ENCODE measurements at places on chromosomes 4 and X.

GRCh38 chr4:87055311-87055710 is 120.5 kb downstream of the AFF1 start:
- no peak for DNase-seq

DNA sequence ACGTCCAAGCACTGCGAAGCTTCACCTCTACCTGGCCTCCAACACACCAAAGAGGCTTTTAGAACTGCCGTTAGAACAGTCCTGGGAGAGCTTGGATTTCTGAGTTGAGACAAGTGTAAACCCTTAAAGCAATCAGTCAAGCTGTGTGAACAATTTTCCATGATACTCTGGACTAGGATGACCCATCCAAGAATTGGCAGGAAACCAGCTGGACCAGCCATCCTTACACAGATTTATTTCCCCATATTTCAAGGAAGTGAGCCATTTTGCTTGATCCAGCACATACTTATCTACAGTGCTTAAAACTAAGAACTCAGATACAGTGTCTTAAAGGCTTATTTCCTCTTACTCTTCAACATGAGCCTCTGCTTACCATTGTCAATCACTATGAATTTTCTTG is 340.7 kb upstream of the HS3ST1 start:
- no peak for DNase-seq

DNA sequence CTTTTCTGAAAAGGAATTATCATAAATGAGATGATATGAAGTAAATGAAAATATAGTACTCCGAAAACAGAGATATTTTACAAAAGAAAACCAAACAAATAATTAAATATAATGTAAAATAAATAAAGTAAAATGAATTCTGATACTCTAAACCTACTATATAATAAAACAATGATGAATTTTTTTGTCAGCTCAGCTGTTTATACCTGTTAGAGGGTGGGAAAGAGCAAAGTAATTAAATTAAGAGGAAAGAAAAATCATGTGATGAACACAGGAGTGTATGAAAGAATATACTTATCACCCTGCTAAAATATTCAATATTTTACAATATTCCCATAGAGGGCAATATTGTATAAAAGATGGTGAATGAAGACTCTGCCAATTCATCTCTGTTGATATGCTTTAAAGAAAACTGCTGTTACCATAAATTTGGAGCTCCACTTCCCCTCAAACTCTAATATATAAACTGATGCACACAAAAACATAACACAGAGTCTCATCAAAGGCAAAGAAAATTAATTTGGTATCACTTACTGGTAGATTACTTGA is 6.5 kb upstream of the NDST4 start:
- DNase-seq, result no peak

GRCh38 chr4:108762559-108763225 is at the start of gene ETNPPL:
ETNPPL (minus strand) TSS chr4:108763053; CDS start chr4:108762898, 155 bp downstream.
- peak; percentile 5 for DNase-seq

DNA sequence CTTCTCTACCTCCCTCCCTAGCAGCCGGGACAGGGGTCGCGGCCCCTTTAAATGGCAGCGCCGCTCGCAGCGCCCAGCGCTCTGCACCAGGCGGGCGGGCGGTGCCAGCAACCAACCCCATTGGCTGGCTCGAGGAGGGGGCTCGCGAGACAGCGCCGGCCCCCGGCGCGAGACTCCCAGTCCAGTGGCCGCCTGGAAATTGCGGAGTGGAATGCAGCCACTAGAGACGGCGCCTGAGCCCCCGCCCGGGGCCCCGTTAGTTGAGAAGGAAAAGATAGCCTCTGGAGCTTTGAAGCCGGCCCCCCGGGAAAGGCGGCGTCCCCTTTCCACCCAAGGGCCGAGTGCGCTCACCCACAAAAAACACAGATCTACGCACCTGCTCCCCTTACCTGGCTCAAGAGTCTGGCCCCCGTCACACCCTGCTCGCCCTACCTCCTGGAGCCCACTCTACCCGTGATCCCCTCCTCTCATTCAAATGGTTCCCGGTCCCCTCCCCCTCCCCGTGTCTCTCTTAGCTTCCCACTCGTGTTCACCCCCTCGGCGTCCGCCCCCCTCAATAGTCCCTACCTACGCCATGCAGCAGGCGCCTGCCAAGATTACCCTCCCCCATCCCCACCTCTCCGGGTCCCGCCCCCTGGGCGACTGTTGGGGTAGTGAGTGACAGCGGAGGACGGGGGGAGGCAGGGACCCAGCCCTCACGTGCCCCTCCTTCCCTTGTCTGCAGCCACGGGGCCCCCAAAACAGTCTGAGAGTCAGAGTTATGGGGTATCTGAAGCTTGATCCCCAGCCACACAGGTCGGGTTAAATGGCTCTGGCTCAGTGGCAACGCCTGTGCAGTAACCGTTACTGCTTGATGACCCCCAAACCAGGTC is at the start of gene ZMYM3:
ZMYM3 (minus strand) TSS at position 49 of the 872 bp plus-strand sequence. CDS start 885 bp downstream, outside the sequence.
- DNase-seq, result peak; percentile 68

- no peak for DNase-seq
Measured at GRCh38 chr4:185580699-185581098, 45.4 kb upstream of the PDLIM3 start.

DNA sequence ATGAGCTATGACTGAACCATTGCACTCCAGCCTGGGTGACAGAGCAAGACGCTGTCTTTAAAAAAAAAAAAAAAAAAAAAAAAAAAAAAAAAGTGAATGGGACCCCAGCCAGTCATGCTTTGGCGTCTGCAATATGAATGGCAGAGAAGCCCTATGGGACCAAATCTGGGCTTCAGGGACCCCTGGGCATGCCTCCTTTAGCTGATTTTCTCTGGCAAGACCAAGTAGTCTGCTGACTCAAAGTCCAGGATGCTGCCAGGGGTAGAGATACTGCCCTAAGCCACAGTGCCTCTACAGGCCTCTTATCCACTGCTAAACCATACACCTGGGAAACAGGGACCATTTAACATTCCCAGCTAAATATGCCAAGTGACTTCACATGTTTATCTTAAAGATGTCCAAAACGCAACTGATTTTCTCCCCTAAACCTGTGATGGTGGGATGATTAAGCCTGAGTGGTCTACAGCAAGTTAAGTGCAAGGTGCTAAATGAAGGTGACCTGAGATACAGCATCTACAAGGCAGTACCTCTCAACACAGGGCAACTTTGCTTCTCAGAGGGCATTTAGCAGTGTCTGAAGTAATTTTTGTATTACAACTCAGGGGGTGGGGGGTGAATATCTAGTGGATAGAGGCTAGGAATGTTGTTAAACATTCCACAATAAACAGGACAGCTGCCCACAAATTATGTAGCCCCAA is 5.8 kb downstream of the RPS4X start:
- DNase-seq, result no peak

DNA sequence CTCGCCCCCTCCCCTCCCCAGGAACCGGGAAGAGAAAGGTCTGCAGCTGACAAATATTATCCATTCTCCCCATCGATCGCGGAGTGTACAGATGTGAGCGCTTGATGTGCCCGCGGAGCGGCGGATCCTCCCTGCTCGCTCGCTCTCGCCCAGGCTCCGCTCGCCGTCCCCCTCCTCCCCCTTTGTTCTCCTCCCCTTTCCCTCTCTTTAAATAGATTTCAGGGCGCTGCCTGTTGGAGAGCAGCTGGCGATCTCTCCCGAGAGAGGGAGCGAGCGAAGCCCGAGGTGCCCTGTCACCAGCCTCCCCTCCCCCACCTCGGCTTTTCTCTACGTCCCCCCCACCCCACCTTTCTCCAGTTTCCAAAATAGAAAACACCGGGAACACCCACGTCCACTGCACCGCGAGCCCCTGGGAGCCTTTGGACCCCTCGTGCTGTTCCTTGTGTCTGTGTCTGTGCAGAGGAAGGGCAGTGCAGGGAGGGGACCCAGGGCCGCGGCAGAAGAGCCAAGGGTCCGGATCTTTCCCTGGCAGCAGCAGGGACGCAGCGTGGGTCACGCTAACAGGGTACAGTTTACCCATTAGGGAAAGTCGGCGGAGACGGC is 56.6 kb upstream of the BCOR start:
- DNase-seq, result no peak

DNA sequence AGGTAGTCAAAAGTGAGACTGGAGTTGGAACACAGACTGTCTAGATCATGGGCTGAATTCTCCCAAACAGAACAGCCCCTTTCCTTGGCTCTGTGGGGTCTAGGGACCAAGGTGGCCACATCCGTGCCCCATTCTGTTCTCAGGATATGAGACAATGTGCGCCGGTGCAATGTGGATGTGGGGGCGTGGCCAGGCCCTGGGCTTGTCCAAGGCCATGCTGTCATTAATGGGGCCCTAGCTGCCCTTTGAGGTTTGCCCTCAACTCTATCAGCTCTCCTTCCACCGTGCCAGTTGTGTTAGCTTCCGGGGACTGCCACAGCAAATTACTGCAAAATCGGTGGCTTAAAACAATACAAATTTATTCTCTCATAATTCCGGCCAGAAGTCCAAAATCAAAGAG is 312.6 kb downstream of the EVC2 start:
- no peak for DNase-seq

DNA sequence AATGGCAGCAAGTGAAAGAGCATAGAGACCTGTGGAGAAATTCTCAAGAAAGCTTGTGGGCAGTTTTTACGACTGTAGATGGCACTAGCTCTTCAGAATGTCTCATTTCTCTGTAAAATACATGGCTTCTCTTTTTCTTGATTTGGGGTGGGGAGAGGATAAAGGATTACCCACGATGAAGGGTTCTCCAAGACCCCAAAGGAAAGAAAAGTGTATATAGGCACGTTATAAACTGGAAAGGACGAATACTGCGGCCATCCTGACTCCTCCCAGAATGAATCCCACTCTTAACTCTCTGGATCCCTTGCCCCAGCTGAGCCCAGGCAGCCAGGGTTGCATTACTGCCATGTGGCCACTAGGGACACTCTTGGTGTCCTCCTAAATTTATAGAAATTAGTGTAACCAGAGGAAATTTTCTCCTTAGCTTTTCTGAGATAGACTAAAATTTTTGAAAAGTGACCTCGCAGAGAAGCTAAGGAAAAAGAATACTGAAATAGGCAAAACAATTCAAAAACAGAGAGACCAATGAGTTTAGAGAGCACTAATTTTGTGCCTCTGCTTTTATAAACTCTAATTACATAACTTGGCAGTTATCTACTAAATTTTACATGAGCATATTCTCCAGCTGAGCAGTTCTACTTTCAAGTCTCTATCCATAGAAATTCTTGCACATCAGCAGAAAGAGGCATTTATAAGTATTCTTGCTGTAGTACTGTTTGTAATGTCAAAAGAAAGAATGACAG is 37.8 kb upstream of the PCDH19 start:
- peak; percentile 11 for DNase-seq

GRCh38 chrX:105228602-105229001 is 8.1 kb upstream of the TEX13A start:
- DNase-seq, result no peak

DNA sequence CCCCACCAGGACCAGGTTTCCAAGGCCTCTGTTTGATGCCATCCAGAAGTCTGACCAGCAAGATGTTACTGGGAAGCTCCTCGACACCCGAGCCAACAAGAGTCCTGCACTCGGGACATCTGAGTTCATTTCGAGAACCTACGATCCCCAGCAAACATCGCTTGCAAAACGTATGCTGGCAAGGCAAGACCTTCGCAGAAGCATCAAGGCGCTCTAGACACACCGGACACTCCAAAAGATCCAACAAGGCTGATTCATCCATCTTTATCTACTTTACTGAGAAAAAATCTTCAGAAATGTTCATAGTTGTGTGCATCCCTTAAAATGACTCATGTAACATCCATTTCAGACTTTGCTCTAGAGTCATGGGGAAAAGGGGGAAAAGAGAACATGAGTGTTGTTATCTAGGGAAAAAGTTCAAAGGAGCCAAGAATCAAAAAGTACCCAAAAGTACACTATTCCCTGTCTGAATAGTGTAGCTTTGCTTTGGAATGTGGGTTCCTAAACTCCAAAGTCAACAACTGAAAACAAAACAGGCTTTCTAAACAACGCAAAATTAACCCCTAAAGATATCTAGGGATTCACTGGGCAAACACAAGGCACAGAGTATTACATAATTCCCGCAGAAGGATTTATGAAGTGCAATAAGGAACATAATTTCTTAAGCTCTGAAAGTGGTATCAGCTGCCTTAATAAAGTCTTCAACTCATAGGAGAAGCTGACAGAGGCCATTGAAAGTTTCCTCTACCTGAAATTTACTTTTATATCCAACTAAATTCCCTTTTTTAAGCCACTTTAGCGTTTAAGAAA is 1.6 kb downstream of the SH3RF1 start:
- DNase-seq, result no peak

DNA sequence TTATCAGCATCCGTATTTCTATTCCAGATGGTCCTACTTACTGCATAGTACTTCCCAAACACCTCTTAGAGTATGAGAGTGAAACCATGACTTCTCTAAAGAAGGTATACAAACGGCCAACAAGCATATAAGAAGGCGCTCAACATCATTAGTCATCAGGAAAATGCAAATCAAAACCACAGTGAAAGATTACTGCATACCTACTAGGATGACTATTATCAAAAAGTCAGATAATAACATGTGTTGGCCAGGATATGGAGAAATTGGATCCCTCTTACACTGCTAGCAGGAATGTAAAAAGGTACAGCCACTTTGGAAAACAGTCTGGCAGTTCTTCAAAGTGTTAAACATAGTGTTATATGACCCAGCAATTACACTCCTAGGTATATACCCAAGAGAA is 215.3 kb upstream of the CXorf66 start:
- no peak for DNase-seq

- DNase-seq, result no peak
Measured at GRCh38 chr4:55355555-55355954, 9.5 kb downstream of the SRD5A3 start.

DNA sequence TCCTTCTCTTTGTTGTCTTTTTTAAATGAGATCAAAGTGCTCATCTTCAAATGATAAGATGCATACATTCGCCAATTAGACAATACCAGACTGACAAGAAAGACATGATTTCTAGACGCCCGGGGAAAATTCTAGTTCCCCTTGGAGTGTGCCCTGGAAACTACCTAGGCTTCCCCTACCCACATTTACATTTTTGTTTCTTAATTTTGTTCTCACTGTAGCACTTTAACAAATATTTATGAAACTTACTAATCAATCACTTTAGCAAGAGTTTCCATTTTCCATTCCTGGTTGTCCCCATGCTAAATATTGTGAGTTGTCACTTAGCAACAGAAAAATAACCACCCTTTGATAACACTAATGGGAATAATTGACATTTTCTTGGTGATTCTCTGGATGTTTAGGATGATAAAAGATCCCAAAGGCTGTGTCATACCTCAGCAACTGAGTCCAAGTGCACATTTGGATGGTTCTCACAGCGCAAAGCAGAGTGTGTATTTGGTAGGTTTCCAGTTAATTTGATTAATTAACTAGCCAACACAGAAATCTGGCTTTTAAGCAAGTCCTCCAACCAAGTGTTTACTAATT is 69.6 kb downstream of the FGFBP1 start:
- no peak for DNase-seq

DNA sequence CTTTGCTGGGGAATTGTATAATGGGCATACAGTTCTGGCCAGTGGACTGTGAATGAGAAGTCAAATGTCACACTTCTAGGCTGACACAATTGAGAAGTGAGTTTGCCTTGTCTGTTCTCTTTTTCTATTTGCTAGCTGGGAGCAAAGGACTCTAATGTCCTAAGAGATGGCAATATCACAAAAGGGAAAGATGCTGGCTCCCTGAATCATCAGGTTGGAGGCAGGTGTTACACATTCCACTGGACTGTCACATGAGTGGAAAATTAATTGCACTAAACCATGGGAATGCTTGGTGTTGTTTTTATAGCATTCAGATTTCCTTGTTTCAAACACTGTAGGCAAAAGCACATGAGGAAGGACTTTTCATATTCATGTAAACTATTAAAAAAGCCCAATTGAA is 388.3 kb downstream of the ADAM29 start:
- DNase-seq, result no peak

All from stimulated activated CD4-positive, alpha-beta T cell treated with anti-CD3 and anti-CD28 coated beads, Interleukin-15, amount 100 ng/mL, for 48 hours (primary cell).